ENCODE measurements at places on chromosomes 4 and X.

DNA sequence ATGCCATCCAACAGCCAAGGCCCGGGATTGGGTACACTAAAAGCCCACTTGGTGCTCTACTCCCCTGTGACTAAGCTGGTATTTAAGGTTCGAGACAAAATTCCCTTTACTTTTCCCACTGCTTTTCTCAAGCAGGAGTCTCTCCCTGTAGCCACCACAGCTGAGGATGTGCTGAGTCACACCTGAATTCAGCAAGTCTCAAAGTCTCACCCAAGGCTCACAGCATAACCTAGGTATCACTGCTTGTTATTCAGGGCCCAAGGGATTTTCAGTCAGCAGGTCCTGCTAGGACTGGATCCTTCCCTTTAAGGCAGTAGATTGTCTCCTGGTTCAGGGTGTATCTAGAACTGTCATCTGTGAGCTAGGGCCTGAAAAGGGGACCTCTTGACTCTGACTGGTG lies 39.2 kb downstream of the FMR1NB start:
- ATAC-seq: no peak

DNA sequence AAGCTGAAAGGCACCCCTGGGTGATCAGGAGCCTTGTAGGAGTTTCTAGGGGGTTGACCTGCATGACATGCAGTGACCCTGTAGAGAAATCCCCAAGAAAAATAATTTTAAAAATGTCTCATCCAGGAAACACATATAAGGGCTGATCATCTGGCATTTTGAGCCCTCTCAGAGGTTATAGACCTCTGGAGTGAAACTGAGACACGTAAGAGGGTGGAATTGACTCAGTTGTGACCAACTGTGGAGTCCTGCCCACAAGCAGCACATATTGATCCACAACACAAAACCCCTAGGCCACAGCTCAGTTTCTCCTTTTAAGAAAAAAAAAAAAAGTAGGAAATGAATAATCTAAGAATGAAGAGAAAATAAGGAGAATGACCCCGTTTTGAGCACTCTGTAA lies 32.5 kb upstream of the MTMR8 start:
- no peak for ATAC-seq

DNA sequence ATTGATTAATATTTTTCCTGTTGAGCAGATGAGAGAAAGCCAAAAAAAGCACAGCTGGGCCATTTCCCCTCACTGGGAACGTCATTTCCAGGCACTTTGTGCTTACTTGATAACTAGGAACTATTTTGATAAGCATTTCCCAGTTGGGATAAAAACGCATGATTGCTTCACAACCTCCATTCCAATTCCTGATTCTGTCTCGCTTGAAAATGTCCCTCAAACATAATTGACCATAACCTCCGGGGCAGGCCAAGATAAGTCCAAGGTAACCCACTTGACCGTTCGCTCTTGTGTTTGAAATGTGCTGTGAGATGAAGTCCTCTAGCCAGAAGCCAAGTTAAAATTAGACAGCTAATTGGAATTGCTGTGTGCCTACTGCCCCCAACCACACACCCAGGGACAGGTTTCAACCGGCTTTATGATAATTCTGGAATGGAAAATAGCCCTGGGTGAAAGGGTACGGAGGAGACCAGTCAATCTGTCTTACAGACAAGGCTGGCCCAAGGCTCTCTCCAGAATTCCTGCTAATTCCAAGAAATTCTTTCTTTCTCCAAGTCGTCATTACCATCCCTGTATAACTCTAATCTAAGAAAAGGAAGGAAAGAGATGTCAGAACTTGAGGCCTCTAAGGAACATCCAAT lies 137.1 kb downstream of the MID1 start:
- no peak for ATAC-seq

GRCh38 chr4:145785391-145786008 lies 105.6 kb downstream of the C4orf51 start:
- peak; percentile 32 for ATAC-seq

DNA sequence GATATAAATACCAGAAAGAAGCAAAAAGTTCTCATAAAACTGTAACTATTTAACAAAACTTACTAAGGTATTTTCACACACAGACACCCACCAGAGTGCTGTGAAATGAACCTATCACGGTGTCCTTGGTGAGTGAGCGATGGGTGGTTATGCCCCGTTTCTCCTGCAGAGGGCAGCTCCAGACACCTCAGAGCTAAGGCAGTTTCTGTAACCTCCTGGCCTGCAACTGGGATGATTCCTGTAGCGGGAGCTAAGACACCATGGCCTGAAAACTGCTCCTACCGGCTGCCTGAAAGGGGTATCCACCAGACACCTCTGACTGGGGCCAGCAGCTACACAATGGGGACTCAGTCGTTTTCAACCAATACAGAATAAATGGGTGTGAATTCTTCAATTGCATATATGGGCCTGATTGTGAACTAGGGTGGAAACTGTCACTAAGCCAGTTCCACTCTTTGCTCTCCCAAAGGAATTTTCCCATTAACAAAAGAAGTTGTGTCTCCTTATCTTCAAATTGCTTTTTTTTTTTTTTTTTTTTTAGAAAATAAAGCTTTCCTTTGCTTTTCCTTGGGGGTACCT lies 2375.8 kb upstream of the TENM3 start:
- no peak for ATAC-seq

DNA sequence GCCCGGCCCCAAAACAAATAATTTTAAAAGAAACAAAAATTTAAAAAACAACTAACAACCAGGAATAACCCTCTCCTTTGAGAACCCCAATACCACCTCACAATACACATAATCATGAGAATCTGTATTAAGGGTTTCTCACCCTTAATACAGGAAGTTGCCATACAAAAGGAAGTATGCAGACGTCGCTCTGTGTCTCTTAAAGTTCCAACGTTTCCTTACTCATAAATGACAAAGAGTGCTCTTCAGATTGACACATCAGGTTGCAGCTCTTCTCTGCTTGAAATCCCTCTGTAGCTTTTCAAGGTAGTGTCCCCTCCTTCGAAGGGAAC lies 73.9 kb upstream of the IRF2 start:
- ATAC-seq: no peak
